Activated gamma-delta T cell treated with anti-CD3 and anti-CD28 coated beads, Interleukin-2, amount 50 U/mL, for 16 hours (primary cell): ENCODE measurements at places on chromosomes 4 and X.

- DNase-seq = no peak
Observed at GRCh38 chrX:71910643-71910985, at the start of gene NHSL2. Gene NHSL2, plus strand, starts transcription at chrX:71910845.

DNA sequence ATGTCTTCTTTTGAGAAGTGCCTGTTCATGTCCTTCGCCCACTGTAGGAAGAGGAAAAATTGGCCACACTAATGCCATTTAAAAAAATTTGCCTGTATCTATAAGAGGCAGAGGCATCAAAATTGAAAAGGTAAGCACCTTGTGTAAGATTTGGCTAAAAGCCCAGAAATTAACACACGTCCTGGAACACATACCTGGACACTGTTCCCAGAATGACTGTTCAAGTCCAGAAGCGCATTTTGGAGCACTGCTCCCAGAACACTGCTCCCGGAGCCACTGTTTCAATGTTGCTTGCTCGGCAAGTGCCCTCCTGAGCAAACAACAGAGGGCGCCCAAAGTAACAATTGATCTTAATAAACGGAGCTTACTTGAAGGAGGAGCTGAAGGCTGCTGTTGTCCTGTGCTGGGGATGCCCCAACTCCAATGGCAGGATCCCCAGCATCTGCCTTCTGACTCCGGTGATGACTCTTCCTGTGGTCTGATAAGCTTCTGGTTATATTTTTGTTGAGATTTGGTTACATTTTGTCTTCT lies 1958.6 kb downstream of the C4orf33 start:
- no peak for DNase-seq

DNA sequence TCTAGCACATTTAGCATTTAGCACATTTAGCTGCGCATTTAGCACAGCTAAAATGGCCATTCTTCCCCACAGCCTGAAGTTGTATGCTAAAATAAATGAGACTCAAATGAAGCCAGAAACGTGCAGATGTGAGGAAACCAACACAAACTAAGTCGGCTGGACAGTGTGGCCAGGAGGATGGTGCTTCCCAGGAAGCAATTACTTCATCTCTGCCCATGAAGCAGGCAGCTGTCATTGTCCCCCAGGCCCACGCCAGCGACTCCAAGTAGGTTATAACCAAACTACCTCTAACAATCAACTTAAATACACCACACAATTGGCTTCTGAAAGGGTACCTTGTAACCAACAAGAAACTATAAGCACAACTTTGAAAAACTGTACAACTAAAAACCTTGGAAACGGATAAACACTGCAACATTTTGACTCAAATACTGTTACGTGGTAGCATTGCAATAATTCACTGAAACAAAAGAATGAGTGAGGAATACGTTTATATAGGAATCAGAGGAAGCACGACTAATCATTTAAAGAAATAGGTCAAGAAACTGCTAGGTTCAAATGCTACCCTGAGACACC lies 39.2 kb downstream of the AFAP1 start:
- DNase-seq = no peak

DNA sequence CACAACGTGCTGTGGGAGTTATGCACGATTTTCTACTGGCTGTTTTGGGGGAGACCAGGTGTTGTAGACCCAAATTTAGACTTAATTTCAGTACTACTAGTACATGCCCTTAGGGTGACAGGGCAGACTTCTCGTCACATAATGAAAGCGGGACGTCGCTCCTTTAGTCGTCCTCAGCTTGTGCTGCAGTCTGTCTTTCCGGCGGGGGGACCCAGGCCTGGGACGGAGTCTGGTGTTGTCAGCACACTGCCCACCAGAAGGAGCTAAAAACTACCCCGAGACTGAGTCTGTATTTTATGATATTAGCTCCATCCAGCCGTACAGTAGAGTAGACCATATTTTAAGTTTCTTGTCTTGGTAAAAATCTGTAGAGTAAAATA lies 35.5 kb downstream of the NOP14 start:
- DNase-seq = no peak

GRCh38 chrX:100747090-100747489 lies 15.2 kb upstream of the SYTL4 start:
- DNase-seq = no peak

DNA sequence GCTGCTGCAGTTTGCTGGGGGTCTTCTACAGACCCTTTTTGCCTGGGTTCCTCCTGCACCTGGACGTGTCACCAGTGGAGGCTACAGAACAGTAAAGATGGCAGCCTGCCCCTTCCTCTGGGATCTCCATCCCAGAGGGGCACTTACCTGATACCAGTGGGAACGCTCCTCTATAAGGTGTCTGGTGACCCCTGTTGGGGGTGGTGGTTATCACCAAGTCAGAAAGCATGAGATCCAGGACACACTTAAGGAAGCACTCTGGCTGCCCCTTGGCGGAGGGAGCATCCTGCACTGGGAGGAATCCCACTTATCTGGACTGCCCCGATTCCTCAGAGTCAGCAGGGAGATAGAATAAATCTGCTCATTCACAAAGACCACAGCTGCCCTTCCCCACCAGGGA lies 218.9 kb upstream of the GALNTL6 start:
- DNase-seq = no peak

DNA sequence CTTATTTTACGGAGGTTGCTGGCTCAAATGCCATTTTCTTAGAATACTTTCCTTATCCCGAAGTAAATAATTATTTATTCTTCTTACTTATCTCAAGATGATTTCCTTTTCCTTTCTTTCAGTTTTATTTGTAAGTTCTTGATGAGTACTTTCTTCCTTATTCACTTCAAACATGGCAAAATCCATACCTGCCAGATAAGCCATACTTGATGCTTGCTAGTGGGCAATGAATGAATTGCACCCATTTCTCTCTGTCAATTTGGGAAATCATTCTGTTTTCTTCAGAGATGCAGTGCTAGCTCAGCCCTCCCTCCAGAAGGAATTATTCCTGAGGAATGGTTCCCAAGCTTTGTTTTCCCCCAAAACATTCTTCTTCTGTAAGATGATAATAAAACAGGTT lies 598.3 kb downstream of the SPRY1 start:
- no peak for DNase-seq

DNA sequence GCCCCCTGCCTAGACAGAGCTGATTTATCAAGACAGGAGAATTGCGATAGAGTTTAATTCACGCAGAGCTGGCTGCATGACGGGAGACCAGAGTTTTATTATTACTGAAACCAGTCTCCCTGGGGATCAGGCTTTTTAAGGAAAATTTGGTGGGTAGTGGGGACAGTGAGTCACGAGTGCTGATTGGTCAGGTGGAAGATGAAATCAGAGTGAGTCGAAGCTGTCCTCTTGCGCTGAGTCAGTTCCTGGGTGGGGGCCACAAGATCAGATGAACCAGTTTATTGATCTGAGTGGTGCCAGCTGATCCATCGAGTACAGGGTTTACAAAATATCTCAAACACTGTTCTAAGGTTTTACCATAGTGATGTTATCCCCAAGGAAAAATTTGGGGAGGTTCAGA lies 36.6 kb downstream of the MYOZ2 start:
- no peak for DNase-seq

GRCh38 chrX:44344194-44344593 lies 722 bp upstream of the EFHC2 start:
- DNase-seq = peak; percentile 43

DNA sequence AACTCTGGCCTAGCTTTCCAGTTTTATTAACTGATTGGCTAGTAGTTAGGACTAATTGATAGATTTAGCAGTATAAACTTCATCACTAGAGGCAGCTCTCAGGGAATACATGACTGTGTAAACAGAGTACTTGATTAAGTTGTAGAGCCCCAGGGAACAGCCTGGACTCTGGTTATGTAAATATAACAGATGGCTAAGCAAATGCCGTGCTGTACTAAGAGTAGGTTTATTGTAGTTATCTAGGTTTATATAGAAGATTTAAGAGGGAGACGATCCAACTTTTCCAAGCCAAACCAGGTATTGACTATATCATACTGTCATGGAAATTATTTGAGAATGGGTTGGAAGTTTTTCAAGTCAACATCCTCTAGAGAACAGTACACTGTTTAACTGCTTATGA lies 463.4 kb upstream of the GRID2 start:
- DNase-seq = no peak

DNA sequence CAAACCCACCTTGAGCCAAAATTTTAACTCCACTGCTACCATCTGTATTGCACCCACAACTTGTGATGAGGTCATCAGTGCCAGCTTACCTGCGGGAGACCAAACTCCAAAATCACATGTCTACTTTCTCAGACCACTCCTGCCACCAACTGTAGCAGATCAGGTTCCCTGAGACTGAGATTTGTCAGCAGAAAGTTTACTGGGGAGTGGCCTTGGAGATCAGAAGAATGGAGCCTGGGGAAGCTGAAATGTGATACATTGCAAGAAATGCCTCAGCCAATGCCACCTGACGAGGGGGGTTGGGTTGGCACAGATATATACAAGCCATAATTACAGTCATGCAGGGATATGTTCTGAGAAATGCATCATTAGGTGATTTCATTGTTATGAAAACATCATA lies 19.1 kb downstream of the HAUS3 start:
- DNase-seq = no peak

DNA sequence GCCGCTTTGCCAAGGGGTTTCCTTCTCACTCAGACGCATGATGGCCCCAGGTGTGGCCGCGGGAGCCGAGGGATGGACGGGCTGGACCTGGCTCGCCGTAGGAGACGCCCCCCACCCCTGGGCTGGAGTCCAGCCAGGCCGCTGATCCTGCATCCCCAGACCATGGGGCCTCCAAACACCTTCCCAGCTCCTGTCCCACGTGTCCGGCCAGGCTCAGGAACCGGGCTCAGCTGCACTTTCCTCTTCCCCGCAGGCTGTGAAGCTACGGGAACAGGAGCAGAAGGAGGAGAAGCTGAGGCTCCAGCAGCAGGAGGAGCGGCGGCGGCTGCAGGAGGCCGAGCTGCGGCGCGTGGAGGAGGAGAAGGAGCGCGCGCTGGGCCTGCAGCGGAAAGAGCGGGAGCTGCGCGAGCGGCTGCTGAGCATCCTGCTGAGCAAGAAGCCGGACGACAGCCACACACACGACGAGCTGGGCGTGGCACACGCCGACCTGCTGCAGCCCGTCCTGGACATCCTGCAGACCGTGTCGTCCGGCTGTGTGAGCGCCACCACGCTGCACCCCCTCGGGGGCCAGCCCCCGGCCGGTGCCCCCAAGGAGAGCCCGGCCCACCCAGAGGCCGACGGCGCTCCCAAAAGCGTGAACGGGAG lies 9.1 kb downstream of the AKAP17A start:
- DNase-seq = no peak

DNA sequence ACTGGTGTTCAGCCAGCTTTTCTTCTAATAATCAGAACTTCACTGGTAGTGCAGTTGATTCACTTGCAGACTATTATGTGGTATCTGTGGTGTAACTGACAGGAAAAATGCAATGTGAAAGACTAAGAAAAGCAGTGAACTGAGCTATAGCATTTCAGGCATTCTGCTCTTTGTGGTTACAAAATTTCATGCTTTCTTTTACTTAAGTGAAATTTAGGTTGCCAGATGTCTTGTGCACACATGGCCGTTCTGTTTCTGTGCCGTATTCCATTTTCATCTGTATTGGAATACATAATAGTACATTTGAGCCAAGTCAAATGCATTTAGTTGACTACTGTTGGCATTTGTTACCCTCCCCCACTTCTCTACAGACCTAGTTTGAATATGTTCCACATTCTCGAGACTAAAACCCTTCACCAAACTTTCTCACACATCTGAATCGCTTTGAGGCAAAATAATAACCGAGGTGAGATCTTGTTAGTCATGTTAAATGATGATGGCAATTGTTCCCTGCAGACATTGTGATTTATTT lies 8.2 kb downstream of the RTL3 start:
- no peak for DNase-seq

GRCh38 chr4:46979283-46979682 lies 14.1 kb downstream of the GABRA4 start:
- DNase-seq = no peak

DNA sequence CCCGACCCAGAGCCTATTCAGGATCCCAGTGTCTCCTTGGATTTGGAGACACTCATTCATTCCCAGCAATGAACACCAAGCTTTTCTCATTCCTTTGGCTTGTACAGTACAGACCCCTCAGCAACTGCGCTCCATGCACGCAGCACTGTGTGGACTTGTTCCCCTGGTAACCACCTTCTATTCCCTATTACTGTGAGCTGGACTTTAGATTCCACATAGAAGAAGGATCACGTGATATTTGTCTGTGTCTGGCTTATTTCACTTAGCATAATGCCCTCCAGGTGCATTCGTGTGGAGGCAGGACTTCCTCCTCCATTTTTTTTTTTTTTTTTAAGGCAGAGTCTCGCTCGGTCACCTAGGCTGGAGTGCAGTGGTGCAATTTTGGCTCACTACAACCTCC lies 106.4 kb downstream of the PHKA2 start:
- no peak for DNase-seq

- no peak for DNase-seq
Observed at GRCh38 chrX:53798281-53798680, 111.8 kb upstream of the HUWE1 start.

DNA sequence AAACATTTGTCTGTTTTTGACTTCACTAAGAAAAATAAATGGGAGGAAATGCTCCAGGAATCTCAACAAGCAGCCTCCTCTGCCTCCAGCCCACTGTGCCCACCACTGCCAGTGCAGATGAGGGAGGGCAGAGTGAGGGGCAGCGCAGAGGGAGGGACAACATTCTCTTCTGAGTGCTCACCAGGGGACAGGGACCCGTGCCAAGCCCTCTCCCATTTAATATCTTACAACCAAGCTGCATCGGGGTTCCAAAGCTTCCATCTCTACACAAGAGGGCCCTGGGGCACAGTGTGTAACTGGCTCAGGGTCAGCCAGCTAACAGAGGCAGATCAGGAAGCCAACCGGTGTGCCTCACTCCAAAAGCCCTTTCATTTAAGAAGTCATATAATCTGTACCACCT lies 120.4 kb downstream of the NSUN7 start:
- no peak for DNase-seq

DNA sequence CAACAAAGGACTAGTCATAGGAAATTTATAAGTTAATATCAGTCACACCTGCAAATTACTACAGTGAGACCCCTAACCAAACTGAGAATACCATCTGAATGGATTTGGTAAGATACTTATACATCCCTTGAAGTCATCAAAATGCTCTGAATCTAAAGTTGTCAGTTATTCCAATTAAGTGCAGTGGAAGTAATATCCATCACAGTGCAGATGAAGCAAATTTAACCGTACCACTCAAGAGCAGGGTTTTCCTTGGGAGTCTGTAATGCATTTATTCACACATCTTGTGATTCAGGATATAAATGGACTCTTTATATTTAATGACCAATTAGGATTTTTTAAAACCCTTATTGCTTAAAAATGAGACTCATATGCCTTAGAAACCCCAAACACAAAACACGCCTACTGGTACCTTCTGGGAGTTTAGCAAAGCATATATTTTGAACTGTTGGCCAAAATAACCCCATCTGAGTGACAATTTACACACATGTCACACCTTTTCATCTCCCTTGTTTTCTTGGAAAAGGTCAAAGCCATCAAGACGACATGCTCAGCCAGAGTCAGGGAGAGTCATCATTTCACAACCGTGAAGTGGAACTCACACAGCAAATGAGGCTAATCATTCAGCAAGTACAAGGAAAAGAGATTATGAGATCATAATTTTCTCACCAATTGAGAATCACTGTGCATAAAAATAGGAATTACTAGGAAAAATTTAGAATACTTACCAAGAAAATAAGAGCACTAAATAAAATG lies 303.7 kb downstream of the HNRNPD start:
- DNase-seq = no peak
